Astrocyte of the cerebellum (primary cell): ENCODE measurements at places on chromosomes 5 and 9.

DNA sequence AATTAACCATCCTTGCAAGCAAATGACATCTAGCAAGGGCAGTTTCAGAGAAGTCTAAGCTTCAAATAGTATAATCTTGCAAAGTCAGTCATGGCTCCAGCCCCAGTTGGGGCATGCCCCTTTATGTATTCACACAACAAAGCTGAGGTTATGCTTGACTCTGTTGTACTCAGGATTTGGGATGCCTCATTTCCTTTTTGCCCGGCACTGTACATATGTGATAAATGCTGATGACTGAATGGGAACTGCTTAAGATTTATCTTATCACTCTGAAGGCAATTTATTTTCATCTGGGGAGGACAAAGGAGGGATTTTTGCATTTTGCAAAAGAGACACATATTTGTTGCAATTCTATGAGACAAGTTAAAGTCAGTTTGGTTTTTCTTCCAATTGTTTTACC is 219.2 kb downstream of the TRPM3 start:
- no peak for DNase-seq

- DNase-seq = no peak
These were observed 5.6 kb upstream of the CAMK2A start for GRCh38 chr5:150295172-150295634.

- DNase-seq = no peak
These were observed 197.0 kb downstream of the ARHGEF28 start for GRCh38 chr5:73822989-73823339.

DNA sequence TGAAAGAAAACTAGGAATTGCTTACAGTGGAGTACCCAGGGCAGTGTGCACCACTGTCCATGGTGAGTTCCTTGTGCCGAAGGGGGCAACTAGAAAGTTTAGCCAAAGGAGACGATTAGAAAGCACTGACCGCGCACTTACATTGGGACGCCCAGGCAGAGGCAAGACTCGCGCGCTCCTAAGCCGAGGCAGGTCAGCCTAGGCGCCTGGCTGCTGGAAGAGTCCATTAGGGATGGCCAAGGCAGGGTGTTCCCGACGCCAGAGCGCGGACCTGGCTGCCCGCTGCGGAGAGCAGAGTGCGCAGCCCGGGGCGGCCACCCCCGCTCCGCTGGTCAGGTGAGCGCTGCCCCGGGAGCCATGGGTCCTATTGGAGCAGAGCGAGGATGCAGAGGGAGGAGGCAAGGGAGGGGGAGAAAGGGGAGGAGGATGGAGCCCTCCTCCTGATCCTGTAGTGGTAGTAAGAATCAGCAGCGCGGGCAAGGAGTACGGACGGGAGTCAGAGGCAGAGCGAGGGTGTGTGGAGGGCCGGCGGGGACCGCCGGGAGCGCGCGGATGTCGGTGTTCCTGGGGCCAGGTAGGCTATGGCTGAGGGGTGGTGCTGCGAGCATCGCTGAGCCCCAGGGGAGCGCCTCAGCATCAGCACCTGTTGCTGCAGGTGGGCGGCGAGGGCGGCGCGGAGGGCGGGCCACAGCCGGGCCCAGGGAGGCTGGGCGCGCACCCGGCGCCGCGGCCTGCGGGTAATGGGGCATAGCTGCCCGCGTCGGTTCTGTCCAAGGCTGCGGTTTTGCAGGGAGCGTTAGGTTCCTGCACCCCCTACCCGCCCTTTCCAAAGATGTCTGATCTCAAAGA is at the start of gene ADGRV1:
ADGRV1 (plus strand) TSS at position 454 of the 849 bp plus-strand sequence; CDS start at position 553, 99 bp downstream.
- peak; percentile 48 for DNase-seq

- peak; percentile 28 for DNase-seq
These were observed 15.2 kb downstream of the EXD3 start for GRCh38 chr9:137407590-137408300.

DNA sequence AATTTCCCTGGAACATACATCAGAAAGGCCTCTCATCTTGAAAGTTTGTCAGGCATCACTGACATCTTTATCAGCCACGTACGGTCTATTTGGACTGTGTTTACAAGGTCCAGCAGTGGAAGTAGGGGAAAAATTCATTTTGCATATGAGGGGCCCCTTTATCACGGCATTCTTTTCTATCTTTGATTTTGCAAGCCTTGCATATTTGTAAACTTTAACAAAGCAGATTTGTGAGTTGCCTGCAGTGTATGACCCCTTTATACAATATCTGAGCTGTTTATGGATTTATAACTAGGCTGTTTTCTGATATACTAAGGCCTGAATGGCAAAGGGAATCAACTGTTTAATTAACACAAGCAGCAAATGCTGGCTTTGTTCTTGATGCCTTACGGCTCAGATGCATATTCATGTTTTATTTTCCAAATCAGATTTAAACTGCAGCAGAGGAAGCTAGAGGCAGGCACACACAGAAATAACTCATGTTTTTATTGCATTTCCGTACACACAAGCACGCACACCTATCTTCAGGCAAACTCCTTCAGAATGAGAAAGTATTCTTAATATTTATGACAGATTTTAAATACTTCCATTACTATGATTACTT is 61.1 kb downstream of the CD180 start:
- DNase-seq = no peak
